ENCODE measurements at places on chromosomes 1 and 21.

- peak; percentile 78 for DNase-seq
Measured at GRCh38 chr1:198656500-198656932, 17.7 kb downstream of the PTPRC start.

DNA sequence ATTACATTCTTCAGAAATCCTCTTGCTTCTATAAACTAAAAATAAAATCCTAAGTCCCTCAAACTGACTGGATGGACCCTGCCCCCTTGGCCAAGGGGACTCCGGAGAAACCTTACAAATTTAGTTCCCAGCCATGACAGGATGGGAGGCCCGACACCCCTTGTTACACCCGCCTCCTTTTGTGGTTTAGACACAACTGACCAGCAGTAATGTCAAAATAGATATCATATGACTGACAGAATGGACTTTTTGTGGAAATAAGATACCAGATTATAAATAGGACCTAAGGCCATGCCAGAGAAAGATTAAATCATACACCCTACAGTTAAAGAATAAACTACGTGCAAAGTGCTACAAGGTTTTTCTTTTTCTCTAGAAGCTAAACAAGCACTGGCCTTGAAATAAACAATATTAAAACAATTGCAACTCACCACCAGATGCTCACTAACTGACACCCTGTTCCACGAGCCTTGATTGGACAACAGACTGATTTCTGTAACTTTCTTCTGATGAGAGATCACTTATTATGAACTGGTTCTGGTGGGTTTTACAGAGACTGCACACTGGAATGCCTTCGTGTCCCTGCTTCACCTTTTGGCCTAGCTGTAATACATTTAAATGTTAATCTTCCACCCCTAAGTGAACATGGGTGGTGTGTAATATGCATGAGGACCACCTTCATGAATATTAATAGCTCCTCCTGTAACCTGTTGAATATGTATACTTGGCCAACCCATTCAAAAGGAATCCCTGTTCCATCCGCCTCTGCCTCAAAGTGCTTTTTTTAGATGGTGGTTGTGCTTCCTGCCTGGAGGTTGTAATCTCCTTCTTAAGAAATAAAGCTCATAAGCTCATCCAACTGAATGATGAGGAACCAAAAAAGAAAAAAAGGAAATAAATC, 99.6 kb downstream of the ODF2L start:
- no peak for DNase-seq

DNA sequence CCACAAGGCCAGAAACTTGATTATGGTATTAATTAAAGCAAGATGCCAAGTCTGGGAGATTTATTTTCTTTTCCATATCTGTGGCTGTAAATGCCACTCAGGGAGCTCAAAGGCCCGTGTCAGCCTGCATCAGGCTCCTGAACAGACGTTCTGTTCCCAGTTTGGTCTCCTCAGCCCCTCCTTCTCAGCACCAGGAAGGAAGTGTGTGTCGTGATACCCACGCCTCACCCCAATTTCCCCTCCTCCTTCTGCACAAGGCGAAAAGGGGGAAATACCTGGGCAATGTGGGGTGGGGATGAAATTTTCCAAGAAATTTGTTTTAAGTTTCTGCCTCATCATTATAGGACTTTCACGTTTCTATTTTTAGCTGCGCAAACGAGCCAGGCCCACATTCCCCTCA, 112.0 kb downstream of the SYF2 start:
- no peak for DNase-seq

- no peak for DNase-seq
Measured at GRCh38 chr1:202586018-202586821, 124.0 kb downstream of the SYT2 start.

GRCh38 chr1:182368358-182368757, 23.2 kb downstream of the GLUL start:
- DNase-seq, result no peak

- no peak for DNase-seq
Measured at GRCh38 chr1:165444897-165445370, at the start of gene RXRG. TSS of gene RXRG (minus strand) at chr1:165445126. CDS start at chr1:165444893, 233 bp downstream.

DNA sequence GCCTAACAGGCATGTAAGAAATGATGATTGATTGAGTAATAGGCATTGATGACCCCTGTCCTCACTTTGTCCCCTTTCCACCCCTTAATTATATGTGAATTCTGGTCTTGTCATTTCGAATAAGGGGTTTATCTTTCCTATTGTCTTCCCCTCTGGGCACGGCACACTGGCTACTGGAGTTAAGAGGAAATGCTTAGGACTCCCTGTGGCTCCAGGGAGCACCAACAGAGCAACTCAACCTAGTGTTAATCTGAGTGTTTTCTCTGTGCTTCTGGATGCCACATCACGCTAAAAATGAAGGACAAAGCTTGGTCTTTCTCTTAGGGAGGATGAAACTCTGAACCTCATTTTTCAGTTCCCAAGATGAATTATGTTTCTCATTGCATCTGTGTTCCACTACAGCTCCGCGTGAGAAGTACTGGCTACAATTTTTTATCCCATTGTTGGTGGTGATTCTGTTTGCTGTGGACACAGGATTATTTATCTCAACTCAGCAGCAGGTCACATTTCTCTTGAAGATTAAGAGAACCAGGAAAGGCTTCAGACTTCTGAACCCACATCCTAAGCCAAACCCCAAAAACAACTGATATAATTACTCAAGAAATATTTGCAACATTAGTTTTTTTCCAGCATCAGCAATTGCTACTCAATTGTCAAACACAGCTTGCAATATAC, 5.3 kb downstream of the FCER1A start:
- no peak for DNase-seq

- DNase-seq, result no peak
Measured at GRCh38 chr21:42763581-42764442, 110.4 kb downstream of the PDE9A start.

- DNase-seq, result no peak
Measured at GRCh38 chr1:99877568-99877967, 27.4 kb downstream of the AGL start.

- DNase-seq, result no peak
Measured at GRCh38 chr1:210978316-210978973, 155.5 kb downstream of the KCNH1 start.

DNA sequence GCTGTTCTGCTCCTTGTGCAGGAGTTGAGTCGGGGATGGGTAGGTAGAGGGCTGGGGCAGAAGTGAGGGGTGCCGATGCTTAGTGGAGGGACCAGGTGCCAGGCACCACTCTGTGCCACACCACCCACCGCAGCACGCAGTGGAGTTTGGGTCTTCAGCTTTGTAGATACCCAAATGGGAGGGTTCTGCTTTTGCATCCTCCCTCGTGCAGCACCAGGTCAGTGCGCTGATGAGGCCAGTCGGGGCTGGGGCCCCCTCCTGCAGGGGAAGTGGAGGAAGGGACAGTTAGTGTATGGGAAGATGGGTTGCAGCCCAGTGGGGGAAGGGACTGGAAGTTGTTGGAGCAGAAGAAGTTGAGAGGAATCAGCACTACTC, 244.0 kb downstream of the RHOU start:
- no peak for DNase-seq

- no peak for DNase-seq
Measured at GRCh38 chr1:209728466-209728865, 23.8 kb downstream of the HSD11B1 start.

GRCh38 chr21:37582590-37582989, 216.0 kb downstream of the DYRK1A start:
- no peak for DNase-seq

GRCh38 chr21:29195981-29196669, 65.7 kb downstream of the MAP3K7CL start:
- no peak for DNase-seq

DNA sequence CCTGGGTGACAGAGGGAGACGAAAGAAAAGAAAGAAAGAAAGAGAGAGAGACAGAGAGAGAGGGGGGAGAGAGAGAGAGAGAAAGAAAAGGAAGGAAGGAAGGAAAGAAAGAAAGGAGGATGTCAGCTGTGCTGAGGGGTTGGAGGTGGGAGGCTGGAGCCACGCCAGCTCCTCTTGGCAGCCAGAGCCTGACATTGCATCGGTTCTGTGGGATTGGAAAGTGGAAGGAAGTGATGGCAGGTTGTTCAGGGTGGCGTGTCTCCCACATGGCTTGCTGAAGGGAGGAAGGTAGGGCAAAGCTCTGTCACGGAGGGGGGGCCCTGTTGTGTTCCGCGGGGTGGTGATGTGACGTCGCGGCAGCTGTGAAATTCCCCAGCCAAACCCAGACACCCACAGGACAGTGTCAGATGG, 30.7 kb downstream of the EIF2D start:
- DNase-seq, result peak; percentile 59

DNA sequence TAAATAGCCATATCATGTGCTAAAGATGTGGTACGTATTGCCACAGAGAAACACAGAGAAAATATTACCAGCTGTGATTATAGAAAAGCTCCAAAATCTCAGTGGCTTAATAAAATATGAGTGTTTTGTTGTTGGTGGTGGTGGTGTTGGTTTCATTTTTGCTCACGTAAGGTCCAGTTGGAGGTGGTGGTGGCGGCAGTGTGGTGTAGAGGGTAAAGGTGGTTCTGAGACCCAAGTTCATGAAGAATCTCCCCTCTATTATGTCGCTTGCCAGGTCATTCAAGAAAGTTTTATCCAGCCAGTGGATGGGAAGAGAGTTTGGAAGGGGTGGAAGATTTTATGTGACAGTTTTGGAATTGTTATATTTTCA, 217.6 kb upstream of the SAMSN1 start:
- DNase-seq, result no peak

DNA sequence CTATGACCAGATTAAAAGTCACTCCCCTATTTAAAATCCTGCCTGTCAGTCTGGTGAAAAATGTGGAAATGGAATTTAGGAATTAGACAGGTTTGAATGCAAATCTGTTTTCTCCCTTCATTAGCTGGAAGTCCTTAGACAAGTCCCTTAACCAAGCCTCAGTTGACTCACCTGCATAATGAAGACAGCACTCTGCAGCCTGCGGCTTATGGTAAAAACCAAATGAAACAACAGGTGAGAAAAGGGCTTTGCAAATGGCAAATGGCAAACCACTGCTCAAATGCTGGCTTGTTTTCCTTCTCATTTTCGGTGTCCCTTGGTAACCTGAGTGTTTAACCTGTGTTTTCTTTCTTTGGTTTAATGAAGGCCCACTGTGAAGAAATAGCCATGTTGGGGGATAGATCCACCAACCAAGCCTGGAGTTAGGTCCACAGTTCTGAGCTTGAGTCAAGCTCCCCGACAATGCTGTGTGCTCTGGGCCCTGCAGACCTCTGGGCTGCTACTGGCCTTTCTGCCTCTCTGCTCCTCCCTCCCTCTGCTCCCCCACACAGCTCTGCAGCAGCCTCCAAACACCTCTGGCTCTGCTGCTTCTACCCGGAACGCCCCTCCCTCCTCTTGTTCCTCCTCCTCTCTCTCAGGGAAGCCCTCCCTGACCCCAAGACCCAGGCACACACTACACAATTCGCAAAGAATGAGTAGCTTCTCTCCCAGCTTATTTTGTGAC, 641.8 kb downstream of the MATN1 start:
- no peak for DNase-seq

DNA sequence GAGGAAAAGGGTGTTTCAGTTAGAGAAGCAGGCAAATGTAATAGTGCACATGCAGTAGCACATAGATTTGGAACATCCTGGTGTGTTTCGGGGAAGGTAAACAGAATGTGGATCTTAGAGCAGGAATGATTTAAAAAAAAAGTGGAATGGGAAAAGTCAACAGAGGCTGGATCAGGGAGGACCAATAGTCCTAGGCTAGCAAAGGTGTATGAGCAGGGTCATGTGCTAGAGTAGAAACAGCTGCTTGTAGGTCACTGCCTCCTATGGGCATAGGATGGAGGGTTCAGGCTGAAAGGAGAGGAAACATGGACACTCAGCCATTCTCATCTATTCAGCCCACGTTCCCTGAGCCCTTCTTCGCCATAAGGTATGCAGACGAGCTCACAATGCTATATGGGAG, 3.7 kb upstream of the KPNA6 start:
- no peak for DNase-seq

- DNase-seq, result no peak
Measured at GRCh38 chr1:231207437-231207836, 33.6 kb upstream of the GNPAT start.

DNA sequence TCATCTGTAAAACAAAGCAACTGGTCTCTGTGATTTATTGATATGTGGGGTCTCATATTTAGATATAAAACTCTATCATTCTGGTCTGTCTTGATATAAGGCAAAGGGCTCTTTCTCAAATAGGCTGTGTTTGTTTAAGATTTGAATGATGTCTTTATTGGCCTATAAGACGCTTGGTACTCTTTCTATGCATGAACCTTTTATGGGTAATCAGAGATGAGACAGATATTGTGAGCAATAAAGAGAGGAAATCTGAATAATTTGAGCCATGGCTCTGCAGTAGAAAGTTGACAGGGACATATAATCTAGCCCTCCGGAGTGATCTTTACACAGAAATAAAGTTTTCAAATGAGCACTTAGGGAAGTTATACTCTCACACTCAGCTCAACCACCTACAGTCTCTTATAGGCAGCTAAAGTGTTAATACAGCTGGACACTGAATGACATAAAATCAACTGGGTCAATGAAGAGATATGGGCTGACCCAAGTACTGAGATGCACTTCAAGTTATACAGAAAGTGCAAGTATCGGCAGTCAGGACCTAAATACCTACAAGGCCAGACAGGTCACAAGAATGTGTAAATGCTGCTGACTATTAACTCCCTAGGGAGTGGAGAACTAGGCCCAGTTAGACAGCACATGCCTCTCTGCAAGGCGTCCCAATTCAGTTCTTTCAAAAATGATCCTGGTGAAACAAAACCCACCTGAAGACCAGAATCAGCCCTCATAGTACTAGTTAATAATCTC, 111.0 kb downstream of the PTPN14 start:
- DNase-seq, result peak; percentile 63

DNA sequence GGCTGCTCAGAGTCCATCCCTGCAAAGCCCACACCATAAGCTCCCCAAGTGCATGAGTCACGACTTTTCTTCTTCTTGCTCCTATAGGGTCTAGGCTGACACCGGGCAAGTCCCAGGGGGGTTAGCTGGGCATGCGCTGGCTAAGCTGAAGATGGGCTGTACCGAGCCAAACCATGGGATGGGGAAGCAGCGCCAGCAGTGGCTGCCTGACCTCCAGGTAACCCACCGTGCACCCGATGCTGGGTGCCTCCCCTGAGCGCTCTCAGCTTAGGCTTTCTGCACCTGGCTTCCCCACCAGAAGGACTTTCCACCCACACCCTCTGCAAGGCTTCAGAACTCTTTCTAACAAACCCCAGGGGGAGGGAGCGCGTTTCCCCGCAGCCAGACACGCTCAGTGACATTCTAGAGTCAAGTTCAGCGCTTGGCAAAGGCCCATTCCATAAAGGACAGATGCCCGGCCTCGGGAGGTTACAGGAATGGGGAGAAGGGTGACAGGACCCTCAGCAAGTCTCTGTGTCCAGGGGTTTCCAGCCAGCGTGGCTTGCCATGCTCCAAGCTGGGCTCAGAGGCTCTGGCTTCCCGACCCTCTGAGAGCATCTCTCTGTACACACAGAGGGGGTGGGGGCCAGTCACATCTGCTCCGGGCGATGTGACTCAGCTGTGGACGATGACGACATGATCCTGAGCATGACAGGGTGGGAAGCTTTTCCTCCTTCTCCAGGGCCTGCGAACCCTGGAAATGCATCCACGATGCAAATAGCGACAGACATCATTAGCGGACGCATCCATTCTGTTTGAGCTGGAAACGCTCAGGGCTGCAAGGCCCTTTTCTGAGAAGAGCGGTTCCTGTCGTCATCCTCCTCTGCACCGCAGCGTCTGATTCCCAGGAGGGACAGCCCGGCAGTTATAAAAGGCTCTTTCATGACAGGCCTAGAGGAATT, 107.8 kb downstream of the SIK1 start:
- DNase-seq, result no peak
